ENCODE measurements at places on chromosomes 4 and X.

DNA sequence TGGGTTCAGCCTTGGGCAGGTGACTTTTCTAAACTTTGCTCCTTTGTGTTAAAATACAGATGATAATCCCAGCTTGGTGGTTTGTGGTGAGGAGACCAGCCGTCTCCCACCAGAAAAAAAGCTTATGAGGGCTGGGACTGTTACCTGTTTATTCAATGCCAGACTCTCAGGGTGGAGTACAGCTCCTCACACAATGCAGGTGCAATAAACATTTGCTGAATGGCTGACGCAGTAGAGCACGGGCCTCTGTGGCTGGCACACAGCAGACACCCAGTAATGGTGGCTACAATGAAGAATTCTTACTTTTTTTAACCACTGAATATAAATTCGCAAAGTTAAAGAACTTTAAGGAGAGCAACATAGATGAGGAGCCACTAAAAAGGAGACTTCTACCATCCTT lies 30.2 kb downstream of the BEND4 start:
- no peak for DNase-seq

GRCh38 chr4:141659539-141659938 lies 23.2 kb downstream of the IL15 start:
- no peak for DNase-seq

- peak; percentile 48 for DNase-seq
Observed at GRCh38 chr4:52112411-52112810, 61.3 kb downstream of the SPATA18 start.

- DNase-seq, result no peak
Observed at GRCh38 chr4:161767116-161767515, 396.7 kb downstream of the FSTL5 start.

- no peak for DNase-seq
Observed at GRCh38 chr4:85681921-85682320, 207.0 kb downstream of the ARHGAP24 start.

GRCh38 chrX:93791304-93791703 lies 117.3 kb downstream of the FAM133A start:
- no peak for DNase-seq
